ENCODE measurements at places on chromosomes 5 and 9.
A peak's percentile ranks its signal among the peaks of the same experiment; 100 is the strongest.

GRCh38 chr5:168612996-168613395, 33.8 kb upstream of the PANK3 start:
- DNase-seq = no peak

- no peak for DNase-seq
These were observed 26.3 kb upstream of the SHOC1 start for GRCh38 chr9:111821006-111821528.

GRCh38 chr9:37148181-37148580, 27.8 kb downstream of the ZCCHC7 start:
- DNase-seq = no peak

- DNase-seq = no peak
These were observed 14.4 kb downstream of the FAM169A start for GRCh38 chr5:74851684-74852353.

GRCh38 chr5:72171667-72172066, 64.4 kb downstream of the MAP1B start:
- DNase-seq = no peak

- no peak for DNase-seq
These were observed 11.1 kb downstream of the ZNF608 start for GRCh38 chr5:124735169-124735858.

DNA sequence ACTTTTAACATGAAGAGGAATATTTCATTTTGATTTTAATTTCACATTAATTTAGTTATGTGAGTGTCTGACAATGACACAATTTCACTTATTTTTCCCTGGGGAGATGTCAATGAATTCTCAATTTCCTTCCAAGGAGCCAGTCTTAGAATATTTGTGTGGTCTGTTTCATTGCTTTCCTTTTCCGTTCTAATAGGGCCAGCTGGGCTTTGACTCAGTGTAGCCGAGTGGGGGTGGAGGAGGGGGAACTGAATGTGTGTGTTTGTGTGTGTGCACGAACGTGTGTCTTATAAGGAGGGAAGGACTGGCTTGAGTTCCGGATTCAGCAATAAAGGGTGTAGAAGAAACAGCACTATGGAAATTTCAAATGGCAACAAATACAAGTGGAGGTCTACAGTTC, 100.0 kb downstream of the BASP1 start:
- DNase-seq = no peak

GRCh38 chr5:132850066-132850465, 16.2 kb downstream of the GDF9 start:
- no peak for DNase-seq

GRCh38 chr5:12017007-12017406, 112.8 kb upstream of the CTNND2 start:
- DNase-seq = no peak

DNA sequence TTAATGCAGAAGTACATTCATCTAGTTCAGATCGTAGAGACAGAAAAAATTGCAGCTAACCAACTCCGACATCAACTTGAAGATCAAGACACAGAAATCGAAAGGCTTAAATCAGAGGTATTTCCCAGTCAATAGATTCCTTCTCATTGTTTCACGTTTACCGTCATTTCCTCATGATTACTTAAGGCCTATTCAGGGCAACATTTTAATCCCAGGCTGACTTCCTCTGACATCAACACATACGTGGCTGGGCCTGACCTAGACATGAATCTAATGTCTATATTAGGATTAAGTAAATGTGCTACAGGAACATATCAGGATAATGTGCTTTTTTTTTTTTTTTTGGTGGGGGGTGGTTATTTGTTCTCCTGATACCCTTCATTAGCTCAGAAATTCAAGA, 107.9 kb downstream of the RASGRF2 start:
- no peak for DNase-seq

DNA sequence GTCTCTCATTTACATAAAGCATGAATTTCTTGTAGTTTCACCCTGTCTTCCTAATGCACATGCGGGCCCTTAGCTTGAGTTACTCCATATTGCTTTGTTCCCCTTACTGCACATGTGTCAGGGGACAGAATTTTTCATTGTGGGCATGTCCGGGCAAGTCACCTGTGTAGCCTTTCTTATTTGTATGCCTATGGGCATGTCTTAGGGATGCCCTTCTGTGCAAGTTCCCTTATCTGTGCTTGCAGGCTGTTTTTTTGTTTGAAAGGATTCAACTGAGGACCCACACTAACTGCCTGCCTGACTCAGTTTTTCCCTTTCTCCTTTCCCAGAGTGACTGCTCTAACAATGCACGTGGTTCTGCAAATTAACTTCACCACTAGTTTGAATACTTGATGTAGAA, 161.7 kb downstream of the YTHDC2 start:
- no peak for DNase-seq

- no peak for DNase-seq
These were observed 284.1 kb downstream of the ELAVL2 start for GRCh38 chr9:23541976-23542375.

DNA sequence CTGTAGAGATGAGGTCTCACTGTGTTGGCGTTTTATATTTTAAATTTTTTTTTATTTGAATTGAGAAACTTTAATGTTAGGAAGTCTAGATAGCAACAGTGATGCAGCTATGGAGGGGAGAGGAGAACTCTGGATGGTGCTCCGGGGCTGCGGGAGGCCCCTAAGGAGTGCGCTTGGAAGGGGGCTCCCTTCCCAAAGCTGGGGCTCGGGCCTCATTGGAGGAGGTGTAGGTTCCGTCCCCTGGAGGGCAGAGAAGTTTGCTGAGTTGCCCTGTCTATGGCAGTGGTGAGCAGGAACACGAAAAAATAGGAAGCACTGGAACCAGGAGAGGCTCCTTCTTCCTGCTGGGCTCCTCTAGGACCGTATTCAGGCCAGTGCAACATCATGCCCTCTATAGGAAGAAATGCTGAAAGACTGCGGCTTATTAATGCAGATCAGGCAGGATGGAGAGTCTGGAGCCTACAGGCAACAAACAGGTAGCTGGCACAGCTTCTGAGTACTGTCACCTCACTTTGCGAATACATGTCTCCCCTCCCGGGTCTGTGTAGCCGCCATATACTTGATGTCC, 16.1 kb downstream of the AHRR start:
- no peak for DNase-seq

DNA sequence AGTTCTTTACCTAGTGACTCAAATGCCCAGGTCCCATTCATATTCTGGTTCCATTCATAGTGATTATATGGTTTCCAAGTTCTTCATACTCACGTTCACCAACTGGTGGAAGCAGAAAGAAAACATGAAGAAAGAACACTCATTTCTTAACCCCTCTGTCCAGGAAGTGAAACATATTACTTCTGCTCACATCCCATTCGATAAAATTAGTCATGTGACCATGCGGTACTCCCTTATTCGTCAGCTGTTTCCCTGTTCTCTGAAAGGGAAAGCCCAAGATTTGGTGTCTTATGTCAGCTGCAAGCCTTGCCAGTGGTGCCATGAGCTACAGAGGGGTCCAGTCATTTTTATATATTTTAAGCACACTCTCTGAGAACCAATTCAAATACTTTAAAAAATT, 387.0 kb upstream of the DMAC1 start:
- DNase-seq = no peak

DNA sequence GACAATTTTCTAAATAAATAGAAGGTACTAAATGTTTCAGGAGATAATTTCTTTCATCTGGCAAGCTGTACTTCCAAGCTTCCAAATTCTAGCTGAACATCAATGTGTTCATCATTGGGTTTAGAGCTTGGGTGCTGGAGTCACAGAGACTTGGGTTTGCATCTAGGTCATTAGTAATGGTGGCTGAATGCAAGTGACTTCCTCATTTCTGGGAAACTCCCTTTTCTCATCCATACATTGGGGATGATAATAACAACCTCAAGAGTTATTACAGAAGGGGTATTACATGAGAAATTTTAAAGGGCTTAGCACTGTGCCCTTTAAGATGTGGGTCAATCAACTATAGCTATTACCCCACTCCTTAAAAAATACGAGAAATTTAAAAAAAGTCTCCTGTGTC, 41.1 kb upstream of the KLF4 start:
- no peak for DNase-seq

- DNase-seq = no peak
These were observed 300.6 kb downstream of the TMEM38B start for GRCh38 chr9:105994970-105995369.

DNA sequence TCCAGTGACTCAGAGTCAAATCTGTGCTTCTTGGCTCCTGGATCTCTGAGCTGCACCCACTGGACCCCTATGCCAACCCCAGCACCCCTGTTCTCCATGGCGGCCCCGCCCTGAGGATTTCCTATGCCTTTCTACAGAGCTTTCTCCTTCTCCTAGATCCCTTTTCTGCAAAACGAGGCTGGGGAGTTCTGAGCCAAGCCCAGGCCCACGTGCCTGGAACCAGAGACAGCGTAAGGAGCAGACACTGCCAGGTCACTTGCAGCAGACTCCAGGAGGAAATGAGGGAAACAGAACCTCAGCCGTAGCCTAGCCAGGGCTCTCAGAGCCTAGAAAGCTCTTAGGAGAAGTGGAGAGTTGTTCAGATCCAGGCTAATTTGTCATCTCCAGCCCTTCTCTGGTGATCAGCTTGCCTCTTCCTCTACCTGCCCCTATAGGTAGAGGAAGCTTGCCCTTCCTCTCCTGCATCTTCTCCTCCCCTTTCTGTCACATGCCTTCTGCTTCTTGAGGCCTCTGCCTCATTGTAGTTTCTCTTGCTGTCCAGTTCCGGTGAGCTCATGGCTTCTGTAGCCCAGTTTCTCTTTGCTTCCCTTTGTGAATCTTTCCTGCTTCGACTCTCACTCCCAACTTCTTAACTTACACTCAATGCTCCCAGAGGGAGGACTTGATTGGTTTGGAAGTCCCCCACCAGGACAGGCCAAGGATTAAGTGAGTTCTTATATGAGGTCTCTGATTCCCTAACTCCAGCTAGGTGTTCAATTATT, 163.4 kb downstream of the RGS3 start:
- DNase-seq = no peak

DNA sequence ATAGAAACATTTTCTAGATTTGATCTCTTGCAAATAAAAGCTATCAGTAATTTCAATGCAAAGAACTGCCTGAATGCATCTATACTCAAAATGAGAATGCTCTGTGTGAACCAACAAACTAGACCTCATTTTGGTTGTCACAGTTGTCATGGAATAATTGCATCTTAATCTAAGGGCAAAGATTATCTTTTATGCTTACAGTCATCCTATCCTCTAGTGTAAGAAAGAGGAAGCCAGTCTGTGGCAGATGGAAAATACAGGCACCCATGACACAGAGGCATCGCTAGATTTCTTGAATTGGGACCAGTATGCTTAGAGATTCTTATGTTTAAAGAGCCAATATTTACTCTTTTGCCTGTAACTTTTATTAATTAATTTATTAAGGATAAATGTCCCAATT, 95.0 kb downstream of the MACIR start:
- no peak for DNase-seq

- no peak for DNase-seq
These were observed 144.3 kb upstream of the NREP start for GRCh38 chr5:111901296-111901695.

GRCh38 chr5:146084376-146084775, 21.0 kb downstream of the PLAC8L1 start:
- no peak for DNase-seq

- peak; percentile 50 for DNase-seq
These were observed 14.4 kb upstream of the SCGB3A1 start for GRCh38 chr5:180605554-180606214.

DNA sequence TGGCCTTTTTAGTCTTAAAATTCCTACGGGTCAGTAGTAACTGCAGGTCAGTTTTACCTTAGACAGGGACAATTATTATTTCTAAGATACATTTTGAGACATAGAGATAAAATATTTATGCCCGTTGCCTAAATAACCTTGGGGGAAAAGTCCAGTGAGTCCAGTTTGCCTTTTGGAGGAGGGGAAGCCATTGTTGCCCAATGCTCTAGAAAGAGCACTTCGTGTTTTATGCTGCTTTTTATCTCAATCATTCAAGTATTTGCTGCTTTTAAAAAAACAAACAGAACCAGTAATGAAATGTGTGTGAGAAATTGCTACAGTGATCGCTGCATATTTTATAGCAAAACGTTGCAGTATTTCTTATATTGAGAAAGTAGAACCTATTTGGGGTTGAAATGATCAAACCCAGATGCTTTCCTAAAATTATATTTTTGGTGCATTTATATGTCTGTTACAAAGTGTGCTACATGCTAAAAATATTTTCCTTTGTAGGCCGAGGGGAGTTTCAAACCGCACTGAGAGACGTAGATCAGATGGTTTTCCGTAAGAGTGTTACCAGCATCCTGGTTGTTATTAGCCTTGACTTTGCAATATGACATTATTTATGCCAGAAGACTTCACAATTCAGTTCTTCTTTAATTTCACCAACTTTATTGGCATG, 266.8 kb downstream of the AOPEP start:
- no peak for DNase-seq

DNA sequence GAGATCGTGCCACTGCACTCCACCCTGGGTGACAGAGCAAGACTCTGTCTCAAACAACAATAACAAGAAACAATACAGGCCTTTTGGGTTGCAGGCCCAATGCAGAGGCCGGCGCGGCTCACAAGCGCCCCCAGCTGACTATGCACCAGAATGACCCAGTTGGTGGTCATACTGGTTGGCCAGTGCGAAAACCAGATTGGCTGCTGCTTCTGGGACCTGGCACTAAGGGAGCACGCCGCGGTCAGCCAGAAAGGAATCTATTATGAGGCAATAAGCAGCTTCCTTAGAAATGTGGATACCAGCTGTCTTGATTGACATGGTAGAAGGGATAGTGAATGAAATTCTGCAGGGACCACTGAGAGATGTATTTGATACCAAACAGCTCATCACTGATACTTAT, 35.0 kb downstream of the RANBP17 start:
- no peak for DNase-seq

DNA sequence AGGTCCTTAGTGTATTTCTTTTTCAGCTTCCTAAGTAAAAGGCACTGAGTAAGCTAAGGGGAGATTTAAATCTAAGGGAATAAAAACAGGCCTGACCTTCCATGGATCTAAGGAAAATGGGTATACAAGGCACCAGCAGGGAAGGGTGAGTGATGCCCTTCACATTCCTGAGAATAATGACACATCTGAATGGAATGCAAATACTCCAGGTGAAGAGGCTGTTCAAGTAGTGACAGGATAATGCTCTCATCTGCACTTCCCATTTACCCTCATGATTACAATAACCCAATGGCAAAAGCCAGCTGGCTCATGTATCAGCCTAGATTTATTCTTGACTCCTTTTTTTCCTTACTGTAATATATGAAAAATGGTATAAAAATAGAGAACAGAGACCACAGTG, 216.2 kb upstream of the ACTBL2 start:
- DNase-seq = no peak

GRCh38 chr9:88090151-88090581, 48.1 kb downstream of the SPATA31C2 start:
- DNase-seq = no peak

GRCh38 chr9:77926371-77926878, 105.2 kb downstream of the GNAQ start:
- no peak for DNase-seq
